ENCODE measurements at places on chromosomes 1 and 21.
A peak's percentile ranks its signal among the peaks of the same experiment; 100 is the strongest.

GRCh38 chr21:34618941-34619340, 4.0 kb upstream of the RCAN1 start:
- DNase-seq: no peak

DNA sequence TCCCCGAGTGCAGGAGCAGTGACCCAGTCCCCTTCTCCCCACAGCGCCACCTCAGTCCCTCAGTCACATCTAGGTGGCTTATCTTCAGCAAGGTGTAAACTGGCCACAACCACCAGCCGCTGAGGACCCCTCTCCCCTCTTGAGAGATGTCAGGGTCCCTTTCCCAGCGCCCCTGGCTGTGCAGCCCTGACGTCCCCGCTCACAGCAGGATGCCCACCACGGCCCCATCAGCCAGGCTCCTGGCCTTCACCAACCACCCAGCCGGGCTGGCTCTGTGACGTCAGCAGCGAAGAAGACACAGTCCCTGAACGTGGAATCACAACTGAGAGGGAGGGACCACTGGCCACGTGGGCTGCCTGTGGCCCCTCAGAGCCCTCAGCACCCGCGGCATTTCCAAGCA, 249.4 kb downstream of the NPHP4 start:
- DNase-seq: no peak

DNA sequence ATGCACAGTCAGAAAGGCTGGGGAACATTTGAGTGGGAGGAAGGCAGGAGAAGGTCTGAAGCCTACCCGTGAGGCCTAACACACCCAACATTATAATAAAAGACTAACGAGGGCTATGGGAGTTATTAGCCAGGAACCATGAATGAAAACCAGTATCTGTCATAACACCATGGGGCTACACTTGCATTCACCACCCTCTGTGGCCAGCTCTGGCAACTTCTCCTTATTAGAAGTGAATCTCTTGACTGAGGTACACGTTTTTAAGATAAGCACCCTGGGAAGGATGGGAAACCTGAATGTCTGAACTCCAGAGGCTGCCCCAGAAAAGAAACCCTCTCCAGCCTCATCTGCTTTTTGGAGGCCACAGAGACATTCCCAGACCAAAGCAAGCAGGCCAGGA, 204.3 kb upstream of the RAB4A start:
- no peak for DNase-seq

DNA sequence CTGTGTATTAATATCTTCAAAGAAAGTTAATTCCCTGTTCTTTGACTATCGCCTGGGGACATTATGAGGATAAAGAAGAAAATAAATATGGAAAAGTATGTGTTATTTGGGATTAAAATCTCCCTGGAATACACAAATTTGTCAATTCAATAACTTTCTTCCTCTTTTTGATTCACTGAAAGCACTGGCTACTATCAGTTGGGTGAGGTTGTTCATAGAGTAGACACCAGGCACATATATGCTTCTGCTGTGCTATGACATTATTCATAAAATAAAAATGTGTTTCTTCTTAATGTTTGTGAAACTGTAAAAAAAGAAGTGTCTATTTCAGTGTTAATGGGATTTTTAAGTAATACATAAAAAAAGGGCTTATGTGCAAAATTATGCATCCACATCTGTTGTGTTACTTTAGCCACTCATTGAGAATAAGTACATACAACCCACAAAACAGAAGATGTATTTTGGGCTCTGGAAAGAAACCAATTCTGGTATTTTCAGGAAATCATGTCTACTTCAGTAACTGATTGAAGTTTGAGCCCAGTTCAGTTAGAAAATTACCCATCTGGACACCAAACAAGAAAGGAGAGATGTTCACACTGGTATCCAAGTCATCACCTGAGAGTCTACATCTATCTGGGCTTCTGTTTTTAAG, 169.4 kb downstream of the GABPA start:
- DNase-seq: no peak

DNA sequence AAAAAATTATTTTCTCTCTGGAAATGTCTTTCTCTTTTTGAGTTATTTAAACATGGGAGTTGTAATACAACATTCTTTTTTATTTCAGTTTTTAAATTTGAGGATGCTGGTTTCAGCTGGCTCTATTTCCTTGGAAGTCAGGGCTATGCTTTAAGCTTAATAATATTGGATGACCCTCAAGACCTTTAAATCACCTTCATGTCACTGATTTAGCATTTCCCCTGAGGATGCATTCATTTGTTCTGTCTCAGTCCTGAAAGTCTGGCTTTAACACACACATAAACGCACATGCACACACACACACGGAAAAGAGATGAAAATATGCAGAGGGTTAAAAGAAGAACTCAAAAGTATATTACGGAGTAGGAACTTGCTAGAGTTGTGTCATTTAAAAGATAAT, 260.5 kb downstream of the PTBP2 start:
- no peak for DNase-seq

DNA sequence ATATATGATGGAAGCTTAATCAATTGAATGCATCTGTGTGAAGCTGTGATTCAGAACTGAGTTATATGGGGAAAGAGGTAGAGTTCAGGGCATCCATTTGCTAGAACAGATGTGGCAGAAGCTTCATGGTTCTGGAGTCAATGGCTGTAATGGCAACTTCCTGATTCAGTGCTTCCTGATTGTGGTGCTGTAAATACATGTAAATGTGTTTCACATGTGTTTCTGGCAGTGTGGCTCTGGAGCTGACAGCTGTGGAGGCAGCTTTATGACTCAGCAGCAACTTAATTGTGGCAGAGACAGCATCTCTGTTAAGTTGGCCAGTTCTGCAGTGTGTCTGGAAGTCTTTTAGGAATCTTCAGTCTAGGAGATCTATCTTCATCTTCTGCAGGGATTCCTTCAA, 226.6 kb upstream of the ZRANB2 start:
- DNase-seq: peak; percentile 82

- DNase-seq: no peak
Observed at GRCh38 chr1:226600254-226600653, 51.7 kb downstream of the STUM start.

- DNase-seq: no peak
Observed at GRCh38 chr1:245698860-245699259, 544.1 kb downstream of the KIF26B start.

- no peak for DNase-seq
Observed at GRCh38 chr1:114011796-114012195, 32.5 kb downstream of the OLFML3 start.

- no peak for DNase-seq
Observed at GRCh38 chr1:1274299-1274930, 761 bp upstream of the UBE2J2 start.

- no peak for DNase-seq
Observed at GRCh38 chr1:247084771-247085170, 6.2 kb upstream of the ZNF670 start.

DNA sequence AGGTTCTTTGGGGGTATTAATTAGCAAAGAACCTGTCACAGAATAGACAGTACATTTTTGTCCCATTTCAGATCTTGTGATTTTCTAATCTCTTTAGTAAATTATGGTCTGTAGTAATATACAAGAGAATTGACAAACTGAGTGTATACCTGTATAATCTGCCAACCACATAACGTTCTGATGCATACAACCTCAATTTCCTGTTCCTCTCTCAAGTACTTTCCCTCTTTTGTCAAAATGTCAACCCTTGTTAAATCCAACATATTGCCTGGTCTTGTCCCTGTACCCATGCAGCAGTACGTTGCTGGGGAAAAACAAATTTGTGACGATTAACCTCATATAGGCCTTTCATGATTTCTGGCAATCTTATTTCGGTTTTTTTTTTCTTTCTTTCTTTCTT, 1.1 kb downstream of the ARV1 start:
- no peak for DNase-seq

DNA sequence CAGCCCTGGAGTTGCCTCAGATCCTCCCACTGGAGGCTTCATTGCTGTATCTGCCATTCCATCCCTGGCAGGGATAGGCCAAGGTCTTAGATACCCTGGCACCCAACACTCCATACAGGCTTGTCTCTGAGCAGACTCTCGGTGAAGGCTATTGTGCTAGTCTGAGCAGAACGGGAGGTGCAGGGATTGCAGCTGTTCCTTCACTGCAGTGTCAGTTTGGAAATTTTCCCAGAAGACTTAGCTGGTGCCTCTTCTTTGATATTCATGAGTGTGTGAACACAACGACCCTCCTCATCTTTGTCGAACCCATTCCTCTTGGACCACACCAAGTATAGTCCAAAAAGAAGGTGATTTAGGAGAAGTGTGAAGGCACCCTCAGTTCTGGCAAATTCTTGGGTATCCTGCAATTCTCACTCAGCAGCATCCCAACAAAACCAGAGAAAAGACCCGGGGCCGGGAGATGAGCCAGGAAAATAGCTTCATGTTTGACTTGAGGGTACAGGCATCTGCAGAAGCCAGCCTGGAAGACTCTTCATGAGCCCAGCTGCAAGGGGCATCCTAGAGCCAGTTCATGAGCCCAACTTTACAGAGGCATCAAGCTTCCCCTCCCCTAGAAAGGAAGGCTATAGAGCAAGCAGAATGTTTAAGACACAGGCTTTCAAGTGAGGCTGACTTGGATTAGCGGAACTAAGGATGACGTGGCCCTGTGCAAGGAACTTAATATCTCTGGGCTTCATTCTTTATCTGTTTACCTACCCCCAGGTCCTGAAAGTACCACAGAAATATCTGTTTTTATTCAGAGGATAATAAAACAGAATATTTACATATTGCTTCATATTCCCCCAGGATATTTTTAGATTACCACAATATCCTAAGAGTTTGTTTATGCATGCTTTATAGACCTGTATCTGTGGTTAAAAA, 38.8 kb upstream of the HAO2 start:
- no peak for DNase-seq

- no peak for DNase-seq
Observed at GRCh38 chr1:2248854-2249558, 20.9 kb downstream of the SKI start.

- DNase-seq: no peak
Observed at GRCh38 chr1:166695115-166695514, 144.2 kb upstream of the POGK start.

DNA sequence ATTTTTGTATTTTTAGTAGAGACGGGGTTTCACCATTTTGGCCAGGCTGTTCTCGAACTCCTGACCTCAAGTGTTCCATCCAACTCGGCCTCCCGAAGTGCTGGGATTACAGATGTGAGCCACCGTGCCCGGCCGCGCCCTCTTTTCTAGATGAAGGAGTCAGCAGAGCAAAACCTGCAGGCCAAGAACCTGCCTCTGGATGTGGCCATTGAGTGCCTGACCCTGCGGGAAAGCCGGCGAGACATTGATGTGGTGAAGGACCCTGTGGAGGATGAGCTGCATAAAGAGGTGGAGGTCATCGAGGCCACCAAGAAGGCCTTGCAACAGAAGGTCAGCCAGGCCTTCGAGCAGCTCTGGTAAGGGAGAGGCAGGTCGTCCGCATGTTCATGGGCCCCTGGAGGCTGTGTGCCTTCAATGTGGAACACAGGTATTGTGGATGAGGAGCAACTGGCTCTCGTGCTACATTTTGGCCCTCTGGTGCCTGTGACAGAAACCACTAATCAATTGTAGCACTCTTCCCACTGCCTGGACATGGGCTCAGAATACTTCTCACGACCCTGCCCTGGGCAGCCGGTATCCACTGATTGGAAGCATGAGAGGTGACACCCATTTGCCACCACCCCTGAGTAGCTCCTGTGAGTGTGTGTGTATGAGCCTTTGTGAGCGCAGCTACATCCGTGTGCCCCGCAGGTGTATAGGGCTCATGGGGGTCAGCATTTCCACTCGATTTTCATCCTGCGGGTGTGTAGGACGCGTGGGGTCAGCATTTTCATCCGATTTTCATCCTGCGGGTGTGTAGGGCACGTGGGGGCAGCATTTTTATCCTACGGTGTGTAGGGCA, 2.0 kb downstream of the TEKT2 start:
- no peak for DNase-seq

DNA sequence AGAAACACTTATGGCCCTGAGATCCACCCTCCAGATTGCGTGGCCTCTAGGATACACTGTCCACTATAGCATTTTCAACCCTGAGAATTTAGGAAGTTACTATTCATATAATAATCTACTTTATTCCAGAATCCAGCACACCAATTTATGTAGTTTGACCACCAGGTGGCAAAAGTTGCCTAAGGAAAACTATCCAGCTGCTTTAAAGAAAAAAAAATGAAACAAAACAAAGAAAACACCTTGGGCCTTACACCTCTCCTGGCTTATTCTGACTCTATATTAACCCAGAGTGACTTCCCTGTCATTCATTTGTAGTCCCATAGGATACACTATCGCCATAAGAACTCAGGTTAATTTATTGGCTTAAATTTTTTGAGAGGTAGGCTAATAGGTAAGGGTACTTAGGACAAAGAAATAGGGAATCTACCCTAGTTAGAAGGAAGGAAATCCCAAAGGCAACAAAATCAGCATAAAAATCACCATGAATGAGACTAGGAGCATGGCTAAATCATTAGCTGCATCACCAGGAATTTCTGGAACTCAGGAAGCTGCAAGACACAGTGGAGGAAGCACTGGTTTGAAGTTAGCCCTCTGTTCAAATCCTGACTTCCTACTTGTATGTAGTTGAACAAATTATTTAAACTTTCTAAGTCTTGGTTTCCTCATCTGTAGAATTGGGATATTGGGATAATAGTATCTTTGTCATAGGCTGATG, 107.5 kb downstream of the SPAG17 start:
- no peak for DNase-seq

DNA sequence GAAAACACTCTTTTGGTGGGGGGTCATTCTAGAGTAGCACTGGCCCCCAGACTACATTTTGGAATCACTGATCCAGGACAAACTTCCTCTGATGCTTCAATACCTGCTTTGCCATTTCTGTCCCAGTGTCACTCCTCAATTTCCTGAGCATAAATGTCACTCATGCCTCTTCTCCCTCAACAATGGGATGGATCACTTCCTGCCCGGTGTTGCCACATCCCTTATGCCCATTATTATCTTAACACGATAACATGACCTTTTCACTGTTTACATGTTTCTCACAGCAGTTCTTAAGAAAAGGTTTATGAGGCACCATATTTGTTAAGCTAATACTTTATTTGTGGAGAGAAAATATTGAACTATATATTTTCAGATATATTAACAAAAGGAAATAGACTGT, 3.9 kb upstream of the ITLN1 start:
- no peak for DNase-seq

- no peak for DNase-seq
Observed at GRCh38 chr1:183600634-183601033, 10.4 kb upstream of the NCF2 start.

GRCh38 chr1:198669023-198669698, 30.3 kb downstream of the PTPRC start:
- peak; percentile 76 for DNase-seq

GRCh38 chr1:5959667-5960230, 32.5 kb downstream of the NPHP4 start:
- DNase-seq: no peak

- no peak for DNase-seq
Observed at GRCh38 chr1:75132242-75132811, 1.9 kb upstream of the LHX8 start.

DNA sequence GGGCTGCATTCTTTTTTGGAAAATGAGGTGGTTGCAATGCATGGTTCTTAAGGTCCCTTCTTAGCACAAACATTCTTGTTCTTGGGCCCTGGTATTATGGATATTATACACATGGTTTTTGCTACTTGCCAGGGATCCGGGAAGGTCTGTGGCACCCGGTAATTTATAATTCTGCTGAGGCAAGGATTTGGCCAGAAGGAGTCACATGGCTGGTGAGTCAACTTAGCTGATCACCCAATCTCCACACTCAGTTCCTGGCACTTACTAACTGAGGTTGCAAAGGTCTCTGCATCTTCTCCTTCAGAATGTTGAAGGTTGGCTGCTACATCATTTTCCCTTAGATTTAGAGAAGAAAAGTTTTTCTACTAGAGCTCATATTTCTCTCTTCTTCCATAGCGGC, 112.5 kb downstream of the ROR1 start:
- no peak for DNase-seq

GRCh38 chr21:42878678-42878992, 704 bp downstream of the WDR4 start:
- DNase-seq: no peak
